NCI-H1436 treated with DMSO at 0.1 percent for 48 hours (cell line): ENCODE measurements at places on chromosomes 7 and 10.

GRCh38 chr7:91348711-91349110 is 84.5 kb downstream of the FZD1 start:
- DNase-seq = no peak

DNA sequence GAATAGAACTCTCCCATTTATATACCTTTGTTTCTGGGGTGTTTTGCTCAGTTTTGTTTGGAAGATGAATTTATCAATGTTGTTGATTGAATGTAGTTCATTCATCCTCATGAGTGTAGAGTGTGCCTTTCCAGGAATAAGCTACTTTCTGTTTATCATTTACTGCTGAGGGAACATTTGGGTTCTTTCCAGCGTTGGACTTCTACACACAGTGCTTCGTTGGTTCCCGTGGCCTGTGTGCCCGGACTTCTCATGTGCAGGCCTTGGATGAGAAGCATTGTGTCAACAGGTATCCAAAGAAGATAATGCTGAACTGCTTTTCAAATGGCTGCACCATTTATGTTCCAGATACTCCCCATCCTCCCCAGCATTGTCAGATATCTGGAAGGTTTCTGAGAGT is 107.6 kb upstream of the TNS3 start:
- no peak for DNase-seq

DNA sequence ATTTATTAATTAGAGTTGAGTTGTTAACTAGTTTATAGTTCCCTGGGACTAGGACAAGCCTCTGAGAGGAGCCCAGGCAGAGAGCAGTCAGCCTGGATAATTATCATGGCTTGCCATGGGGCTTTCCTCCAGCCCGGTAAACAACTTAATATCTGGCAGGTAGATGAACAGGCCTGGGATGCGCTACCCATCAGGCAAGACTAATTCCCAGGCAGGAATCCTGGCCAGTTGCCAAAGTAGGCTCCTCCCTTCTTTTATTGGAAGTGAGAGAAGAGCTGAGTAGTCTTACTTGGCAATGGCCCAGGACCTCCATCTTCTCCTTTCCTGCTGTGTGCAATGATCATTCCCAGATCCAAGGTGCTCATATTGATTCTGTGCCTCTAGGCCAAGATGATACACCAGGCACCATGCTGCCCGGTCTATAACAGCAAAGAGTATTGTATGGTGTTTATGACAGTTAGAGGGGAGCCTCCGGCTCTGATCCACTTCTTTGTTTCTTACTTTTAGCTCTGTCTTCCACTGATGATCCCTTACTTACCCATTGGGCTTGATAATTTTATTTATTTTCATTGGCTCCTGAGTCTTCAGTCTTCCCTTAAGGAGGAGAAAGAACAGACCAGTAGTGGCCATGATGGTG is 408.7 kb downstream of the REEP3 start:
- no peak for DNase-seq

GRCh38 chr10:2077231-2077630 is 339.9 kb upstream of the ADARB2 start:
- DNase-seq = no peak

GRCh38 chr7:82745117-82745516 is 301.5 kb upstream of the CACNA2D1 start:
- no peak for DNase-seq

DNA sequence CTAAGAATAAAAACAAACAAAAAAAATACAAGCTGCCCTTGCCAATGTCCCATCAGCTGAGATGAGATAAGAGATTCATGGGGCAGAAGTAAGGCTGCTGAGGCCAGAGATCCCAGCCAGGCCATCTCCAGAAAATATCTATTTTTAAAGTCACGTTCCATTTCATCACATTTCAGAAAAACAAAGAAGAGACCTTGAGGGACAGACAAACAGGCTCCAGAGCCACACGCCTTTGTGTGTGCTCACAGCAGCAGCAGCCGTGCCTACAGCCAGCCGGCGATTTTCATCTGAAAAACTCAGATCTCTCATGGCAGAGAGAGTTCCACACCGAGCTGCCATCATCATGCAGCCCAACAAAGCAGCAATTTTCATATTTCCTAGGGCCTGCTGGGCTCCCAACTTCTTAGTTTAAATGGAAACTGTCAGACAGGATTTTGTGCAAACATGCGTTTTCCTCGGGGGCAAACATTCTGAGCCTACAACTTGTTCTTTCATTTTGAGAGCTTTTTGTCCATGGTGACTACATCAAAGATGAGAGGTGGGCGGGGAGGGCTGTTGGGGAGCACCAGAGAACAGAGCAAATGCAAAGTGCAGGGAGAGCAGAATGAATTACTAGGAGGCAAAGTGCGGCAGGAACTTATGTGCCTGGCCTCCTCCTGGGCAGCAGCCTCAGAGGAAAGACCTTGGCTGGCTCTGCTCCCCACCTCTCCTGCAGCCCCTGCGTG is 38.8 kb downstream of the DLG5 start:
- DNase-seq = no peak

DNA sequence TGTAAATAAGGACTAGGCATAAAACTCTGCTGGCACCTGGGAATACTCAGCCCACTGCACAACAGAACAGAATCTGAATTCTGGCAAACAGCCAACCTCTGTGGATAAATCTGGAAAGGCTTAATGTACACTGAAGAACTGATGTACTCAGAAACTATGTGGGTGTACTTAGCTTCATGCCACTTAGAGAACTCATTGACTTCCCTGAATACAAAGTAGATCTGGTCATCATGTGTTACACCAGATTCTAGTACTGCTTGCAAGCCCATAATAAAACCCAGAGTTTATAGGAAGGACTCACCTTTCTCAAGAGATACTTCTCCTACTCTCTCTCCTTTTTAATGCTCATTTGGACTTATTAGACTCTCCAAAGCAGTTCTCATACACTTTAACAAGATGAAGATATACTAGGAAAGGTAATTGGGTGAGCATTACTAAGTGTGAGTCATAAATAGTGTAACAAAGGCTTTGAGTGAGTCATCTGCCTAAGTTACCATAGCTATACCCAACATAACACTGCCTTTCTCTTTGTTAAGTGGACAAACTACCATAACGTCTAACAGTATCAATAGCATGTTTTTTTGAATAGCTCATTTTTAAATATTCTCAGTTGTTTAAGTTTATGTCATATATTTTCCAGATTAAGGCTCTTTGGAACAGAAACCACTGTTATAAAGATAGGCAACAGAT is 309.1 kb downstream of the MDFIC start:
- DNase-seq = peak; percentile 34

DNA sequence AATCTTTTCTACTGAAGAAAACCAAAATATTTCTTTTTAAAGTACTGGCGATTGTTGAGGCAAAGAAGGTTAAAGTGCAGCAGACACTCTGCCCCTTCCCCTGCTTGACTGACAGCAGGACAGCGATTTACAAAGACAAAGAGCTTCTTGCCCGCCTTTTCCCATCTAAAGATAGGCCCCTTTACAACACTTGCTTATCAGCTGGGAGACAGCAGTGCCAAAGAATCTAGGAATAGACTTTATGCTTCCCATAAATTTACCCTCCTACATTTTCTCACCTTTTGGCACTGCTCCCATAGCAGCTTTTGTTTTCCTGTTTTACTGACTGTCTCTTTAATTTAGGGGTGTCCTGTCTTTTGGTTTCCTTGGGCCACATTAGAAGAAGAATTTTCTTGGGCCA is 824.1 kb downstream of the CCSER2 start:
- DNase-seq = no peak

DNA sequence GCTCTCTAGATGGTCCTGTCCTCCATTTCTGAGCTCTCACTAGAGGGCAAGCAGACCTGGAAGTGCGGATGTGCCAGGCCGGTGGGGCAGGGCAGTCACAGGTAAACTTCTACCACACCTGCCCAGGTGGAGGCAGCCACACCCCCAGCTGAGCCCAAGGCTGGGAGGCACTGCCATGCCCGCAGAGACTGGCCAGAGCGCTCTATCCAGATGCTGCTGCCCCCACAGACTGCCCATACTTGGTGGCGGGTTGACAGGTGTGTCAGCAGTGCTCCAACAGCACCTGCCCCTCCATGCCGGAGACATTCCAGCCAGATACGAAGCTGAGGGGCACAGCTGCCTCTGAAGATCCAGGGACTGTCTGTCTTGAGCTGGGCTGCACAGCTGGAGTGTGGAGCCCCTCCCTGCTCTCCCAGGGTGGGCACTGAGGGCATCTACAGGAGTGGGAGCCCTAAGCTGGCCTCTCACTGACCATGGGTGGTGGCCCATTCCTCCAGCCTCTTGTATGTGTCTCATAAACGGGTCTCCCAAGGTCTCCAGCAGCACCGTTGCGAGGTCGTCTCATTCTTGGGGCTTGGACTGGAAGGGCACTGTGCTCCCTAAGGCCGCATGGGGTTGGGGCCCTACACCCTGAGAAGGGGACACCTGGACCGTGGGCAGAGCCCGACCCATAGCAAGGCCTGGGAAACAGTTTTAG is 38.2 kb upstream of the PPIF start:
- no peak for DNase-seq

DNA sequence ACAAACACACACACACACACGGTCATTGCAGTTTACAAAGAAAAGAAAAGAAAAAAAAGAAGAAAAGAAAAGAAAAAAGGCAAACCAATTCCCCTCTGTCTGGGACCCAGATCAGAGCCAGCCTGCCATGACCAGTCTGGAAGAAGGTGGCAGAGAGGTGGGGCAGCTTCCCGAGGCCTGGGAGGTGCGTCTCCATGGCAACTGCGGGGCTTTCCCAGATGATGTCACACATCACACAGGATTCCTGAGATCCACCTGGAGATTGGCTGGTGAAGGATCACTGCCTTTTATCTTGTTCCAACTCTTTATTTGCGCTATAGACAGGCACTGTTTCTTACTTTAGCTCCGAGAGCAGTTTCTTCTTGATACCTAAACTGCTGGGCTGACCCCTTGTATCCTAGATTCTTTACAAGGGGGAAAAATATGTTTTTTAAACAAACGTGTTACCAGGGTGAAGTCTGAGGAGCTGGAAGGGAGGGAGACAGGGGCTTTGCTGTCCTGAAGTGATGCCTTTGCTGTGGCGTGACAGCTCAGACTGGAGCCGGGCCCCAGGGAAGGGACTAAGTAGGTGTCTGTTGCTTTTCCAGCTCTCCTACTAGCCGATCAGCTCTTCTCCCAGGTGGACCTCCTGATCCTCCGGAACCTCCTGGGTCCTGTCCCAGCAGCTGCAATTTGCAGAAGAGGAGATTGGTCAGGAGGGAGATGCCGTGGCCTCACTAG is 298.5 kb downstream of the KLF6 start:
- DNase-seq = no peak

- DNase-seq = no peak
Measured at GRCh38 chr7:24073651-24074420, 210.2 kb upstream of the NPY start.

GRCh38 chr7:131034166-131034881 is 293.4 kb upstream of the MKLN1 start:
- DNase-seq = no peak

DNA sequence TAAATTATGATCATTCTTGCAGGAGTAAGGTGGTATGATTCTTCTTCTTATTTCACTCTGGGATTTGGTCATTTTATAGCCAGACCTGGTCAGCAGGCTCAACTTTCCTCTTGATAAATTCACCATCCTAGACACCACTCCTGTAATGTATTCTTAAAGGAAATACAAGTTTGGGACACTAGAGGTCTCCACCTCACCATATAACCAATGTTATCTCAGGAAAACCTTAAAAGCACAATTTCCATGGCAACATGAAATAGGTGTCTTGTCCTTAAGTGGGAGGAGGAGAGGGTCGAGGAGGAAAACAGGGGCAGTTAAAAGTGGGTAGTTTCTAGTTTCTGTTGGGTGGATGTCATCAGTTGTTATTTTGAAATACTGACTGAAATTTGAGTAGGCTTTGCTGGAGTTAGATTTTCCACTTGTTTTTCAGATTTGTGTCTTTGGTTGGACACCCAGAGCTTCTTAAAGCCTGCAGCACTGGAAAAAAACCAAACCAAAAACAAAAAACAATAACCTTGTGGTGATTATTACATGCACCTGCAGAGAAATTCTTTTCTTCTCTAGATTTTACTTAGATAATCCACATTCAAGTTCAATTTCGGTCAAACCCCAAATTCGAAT is 163.1 kb downstream of the PRKCQ start:
- DNase-seq = no peak

DNA sequence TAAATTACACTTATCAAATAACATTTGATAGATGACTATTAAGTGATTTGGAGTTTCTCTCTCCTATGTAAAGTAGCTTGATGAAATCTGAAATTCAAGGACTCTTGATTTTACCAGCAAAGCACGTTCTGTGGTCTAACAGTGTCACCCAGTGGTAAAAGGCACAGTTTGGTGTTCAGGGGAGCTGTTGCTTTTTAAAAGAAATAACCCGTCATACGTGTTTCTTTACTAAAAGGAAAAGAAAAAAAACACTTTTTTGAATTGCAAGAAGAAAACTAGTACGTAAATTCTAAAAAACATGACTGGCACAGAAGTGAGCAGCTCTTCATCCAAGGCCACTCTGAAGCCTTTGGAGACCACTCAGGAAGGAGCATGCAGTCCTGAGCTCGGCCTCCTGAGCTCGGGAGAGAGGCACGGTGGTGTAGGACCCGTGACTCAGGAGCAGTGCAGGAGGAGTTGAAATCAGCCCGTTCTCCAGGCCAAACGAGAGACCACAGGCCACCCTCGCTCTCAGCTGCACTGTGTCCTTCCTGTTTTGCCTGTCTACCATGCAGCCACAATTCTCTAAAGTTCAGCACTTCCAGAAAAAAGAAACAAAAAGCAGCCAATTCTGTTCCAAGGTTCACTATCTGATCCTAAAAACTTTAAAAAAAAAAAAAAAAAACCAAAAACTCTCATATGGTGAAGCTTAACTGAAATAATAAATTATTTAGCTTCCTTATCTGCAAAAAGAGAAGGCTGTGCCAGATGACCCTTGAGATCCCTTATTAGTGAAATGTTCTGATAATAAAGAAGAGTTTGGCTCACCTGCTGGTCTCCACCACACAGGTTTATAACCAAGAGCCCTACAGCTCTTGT is 212.6 kb upstream of the FRMD4A start:
- DNase-seq = no peak

- DNase-seq = no peak
Measured at GRCh38 chr7:125526958-125527357, 597.3 kb upstream of the POT1 start.

- no peak for DNase-seq
Measured at GRCh38 chr10:129057856-129058663, 409.0 kb upstream of the MGMT start.

- peak; percentile 68 for DNase-seq
Measured at GRCh38 chr10:67837541-67838314, at the start of gene DNAJC12. TSS of gene DNAJC12 (minus strand) at chr10:67838188. CDS start at chr10:67838011, 177 bp downstream.

GRCh38 chr7:51451751-51452476 is 135.3 kb upstream of the COBL start:
- no peak for DNase-seq

GRCh38 chr7:15011289-15011688 is 108.7 kb upstream of the DGKB start:
- DNase-seq = no peak

DNA sequence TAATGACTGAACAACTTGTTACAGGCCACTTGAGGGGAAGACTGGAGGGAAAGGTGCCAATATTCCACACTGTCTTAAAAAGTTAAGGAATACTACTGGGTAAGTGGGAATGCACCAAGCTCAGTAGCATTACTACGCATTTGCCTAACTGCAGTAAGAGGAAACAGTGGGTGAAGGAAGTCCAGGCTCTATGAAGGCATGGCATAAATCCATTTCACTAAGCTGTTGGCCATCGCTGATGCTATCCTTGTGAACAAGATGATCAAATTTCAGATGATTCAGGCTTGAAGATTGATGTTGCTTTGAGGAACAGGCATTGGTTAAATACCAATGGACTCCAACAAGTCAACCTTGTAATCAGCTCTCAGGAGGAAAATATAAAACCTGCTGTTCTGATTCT is 44.2 kb upstream of the TES start:
- DNase-seq = no peak
